Left ventricle myocardium superior (tissue), 1 donor: ENCODE measurements at places on chromosomes 6 and 20. TPM values are rescaled to one million over a fixed set of nuclear protein-coding genes. Genes with fewer than 3 reads are reported as not detected.

The KHDC1L gene
- total RNA-seq: not detected

- DNase-seq: no peak
These were observed 76.8 kb upstream of the SIRPG start for GRCh38 chr20:1734269-1734858.

- DNase-seq: no peak
These were observed 25.6 kb downstream of the INSM1 start for GRCh38 chr20:20393207-20394120.

DNA sequence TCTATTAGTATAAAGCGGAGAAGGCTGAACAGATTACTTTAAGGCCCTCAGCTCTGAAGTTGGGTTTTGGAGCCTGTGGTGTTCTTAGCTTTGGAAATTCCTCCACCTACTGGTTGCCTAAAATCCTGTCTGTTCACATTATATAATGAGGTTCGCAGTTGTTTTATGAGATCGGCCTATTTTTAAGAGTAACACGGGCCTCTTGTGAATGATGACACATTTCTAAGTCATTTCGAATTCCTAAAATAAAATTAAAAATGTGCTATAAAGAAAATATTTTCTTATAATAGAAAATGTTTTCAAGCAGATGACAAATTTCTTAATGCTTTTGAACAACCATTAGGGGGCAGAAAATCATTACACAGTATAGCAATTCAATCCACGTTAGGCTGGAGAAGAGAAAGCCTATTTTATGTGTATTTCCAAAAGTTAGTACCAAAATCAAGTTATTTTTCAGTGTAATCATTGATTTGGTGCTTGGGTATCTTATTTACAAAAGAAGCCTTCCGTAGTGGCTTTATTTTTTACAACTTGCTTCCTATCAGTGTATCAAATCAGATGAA is 15.8 kb upstream of the FAM8A1 start:
- DNase-seq: no peak

- no peak for DNase-seq
These were observed 15.1 kb downstream of the GATA5 start for GRCh38 chr20:62460678-62461077.

The CD83 gene
- 1.6 TPM for total RNA-seq

The GRIK2 gene
- 2.3 TPM for total RNA-seq

The TAGAP gene
- 2.1 TPM for total RNA-seq

DNA sequence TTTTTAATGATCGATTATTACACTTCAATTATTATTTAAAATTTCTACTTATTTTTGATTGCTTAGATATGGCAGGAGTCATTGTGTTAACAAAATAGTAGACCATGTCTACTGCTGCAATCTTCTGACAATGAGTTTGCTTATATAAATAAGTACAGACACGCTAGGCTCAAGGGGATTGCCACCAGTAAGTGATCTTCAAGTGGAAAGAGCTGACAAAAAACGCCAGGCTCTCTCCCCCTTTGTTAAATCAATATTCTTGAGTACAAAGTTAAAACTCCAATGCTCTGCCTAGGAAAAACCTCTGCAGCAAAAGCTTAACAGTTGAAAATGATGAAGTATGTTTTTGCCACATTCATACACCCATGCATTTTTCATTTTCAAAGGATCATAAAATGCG is 738.1 kb downstream of the HDGFL1 start:
- no peak for DNase-seq

GRCh38 chr6:132715204-132715603 is 1.3 kb upstream of the VNN1 start:
- peak; percentile 25 for DNase-seq

GRCh38 chr6:6583836-6584235 is 4.7 kb upstream of the LY86 start:
- DNase-seq: no peak

- DNase-seq: no peak
These were observed 553.0 kb downstream of the CD109 start for GRCh38 chr6:74248966-74249365.

GRCh38 chr6:5580736-5581581 is 319.6 kb downstream of the FARS2 start:
- no peak for DNase-seq

- DNase-seq: no peak
These were observed 339.6 kb upstream of the PRDM1 start for GRCh38 chr6:105746509-105746908.

GRCh38 chr6:155273431-155273830 is 9.6 kb downstream of the CLDN20 start:
- DNase-seq: no peak

DNA sequence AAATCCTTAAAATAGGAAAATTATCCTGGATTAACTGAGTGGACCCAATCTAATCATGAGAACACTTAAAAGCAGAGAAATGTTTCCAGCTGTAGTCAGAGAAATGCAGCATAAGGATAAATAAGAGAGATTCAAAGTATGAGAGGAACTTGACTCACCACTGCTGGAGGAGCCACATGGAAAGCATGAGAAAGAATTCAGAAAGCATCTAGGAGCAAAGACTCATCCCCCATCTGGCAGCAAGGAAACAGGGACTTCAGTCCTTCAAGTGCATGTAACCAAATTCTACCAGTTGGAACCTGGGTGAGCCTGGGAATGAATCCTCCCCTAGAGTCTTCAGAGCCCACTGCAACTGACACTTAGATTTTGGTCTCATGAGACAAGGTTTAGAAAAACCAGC is 33.7 kb downstream of the RNF146 start:
- no peak for DNase-seq

- no peak for DNase-seq
These were observed 75.4 kb upstream of the EEF1E1 start for GRCh38 chr6:8177721-8178120.

The CCR6 gene
- not detected for total RNA-seq
